NCI-H1694 treated with DMSO at 0.1 percent for 48 hours (cell line): ENCODE measurements at places on chromosomes 1 and 21.

DNA sequence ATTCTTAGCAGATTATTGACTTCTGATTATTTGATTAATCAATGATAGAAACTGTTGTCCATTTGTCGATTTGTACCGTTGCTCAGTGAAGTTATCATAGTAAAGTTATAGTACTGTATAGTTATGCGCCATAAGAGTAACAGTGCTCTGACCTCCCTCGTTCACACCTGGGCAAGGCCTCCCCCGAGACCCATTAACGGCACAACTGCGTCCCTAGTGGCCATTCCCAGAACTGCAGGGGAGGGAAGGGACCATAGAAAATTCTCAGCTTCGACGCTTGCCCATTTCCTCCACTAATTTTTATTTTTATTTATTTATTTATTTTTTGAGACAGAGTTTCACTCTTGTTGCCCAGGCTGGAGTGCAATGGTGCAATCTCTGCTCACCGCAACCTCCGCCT is 334.4 kb downstream of the DSCAM start:
- no peak for DNase-seq

DNA sequence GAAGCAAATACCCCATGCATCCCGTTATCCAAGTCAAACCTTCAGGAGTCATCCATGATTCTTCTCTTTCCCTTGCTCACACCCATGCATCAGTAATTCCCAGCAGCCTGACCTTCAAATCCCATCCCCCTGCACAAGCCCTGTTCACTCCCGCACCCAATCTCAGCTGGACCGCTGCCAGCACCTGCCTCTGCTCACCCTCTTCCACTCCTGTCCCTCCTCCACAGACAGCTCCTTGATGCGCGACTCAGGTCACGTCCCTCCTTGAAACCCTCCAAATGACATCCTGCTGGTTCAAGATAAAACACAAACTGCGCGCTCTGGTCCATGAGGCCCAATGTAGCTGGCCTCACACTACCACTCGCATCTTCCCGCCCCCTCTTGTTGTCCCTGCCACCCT is 43.4 kb upstream of the MPZL1 start:
- no peak for DNase-seq

- DNase-seq = no peak
Observed at GRCh38 chr21:40333731-40334130, 466.5 kb downstream of the PCP4 start.

DNA sequence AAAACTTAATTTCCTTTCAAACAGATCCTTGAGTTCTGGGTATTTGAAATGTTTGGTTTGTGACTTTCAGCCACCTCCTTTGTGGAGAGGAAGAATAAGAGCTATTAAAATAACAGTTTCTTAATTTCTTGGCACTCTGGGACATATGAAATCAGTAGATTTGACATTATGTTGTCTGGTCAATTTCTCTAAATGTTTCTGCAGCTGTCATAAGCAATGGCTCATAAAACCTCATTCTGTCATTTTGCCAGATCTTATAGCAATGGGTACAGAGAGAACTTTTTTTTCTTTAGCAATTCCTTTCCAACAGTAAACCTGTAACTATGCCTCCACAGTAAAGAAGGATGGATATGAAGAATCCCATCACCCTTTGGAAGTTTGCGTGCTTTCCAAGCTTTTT is 52.6 kb downstream of the LAMC1 start:
- no peak for DNase-seq

GRCh38 chr1:204065986-204066300 is 7.0 kb upstream of the SOX13 start:
- DNase-seq = no peak

DNA sequence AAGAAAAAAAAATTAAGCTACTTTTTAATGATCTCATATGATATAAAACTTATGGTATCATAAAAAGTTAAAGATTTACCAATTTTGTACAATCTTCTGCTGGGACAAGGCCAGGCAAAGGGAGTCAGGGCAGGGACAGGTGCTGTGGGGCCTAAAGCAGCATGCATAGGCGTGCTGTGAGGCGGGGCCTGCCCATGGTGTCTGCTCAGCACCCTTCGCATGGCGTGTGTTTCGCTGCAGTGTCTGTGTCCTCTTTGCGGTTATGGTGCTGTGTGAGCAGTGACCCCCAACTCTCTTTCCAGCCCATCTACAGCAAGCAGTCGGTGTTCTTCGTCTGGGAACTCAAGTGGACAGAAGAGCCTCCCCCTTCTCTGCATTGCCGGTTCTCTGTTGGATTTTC is 13.4 kb upstream of the PWP2 start:
- DNase-seq = no peak
